ENCODE measurements at places on chromosomes 1 and 21. TPM values are rescaled to one million over a fixed set of nuclear protein-coding genes. Genes with fewer than 3 reads are reported as not detected.

SHISAL2A gene
- total RNA-seq = 0.38 TPM

FOXO6 gene
- 26.5 TPM for total RNA-seq

OR2T2 gene
- not detected for total RNA-seq

ANGPTL3 gene
- 0.33 TPM for total RNA-seq

ZNF695 gene
- 3.1 TPM for total RNA-seq

CRYAA gene
- 23.1 TPM for total RNA-seq

BARHL2 gene
- 2.8 TPM for total RNA-seq

KRTAP24-1 gene
- not detected for total RNA-seq

DNM3 gene
- 25.3 TPM for total RNA-seq

CFHR5 gene
- not detected for total RNA-seq

MECR gene
- 37.3 TPM for total RNA-seq
